ENCODE measurements at places on chromosomes 11 and 22.
A peak's percentile ranks its signal among the peaks of the same experiment; 100 is the strongest.

DNA sequence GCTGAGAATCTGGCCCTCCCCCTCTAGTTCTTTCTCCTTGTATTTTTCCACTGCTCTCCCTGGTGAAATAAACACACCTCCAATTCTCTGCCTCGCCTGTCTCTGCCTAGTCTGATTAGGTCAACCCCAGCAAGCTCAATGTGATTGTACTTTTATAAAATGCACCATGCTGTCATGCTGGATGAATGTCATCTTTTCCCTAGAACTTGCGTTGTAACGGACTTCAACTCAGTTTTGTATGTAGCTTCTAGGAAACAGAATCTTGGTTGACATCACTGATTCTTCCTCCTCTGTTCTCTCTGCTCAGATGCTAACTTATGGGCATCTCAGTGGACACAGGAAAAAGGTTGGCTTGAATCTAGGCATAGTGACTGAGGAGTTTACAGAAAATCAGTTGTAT lies 261.9 kb upstream of the ISX start:
- no peak for DNase-seq

- no peak for DNase-seq
Measured at GRCh38 chr11:12233602-12233925, 123.2 kb downstream of the MICAL2 start.

DNA sequence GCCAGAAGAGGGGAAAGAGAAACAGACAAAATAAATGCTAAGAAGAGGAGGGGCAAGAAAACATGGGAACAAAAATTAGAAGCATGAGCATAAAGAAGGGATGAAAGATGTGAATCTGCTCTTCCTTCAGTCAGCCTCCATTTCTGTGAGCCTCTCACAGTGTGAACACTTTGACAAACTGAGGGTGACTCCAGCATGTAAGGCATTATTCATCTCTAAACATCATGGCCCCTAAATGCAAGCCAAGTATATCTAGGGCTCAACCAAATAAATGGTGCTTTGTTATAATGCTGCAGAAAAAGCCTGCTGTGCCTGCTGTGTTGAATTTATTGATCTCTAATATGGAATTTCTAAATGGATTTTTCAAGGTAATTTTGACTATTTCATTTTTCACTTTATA lies 281.3 kb downstream of the TTC28 start:
- DNase-seq = no peak

GRCh38 chr22:43753688-43754087 lies 58.4 kb downstream of the EFCAB6 start:
- no peak for DNase-seq

- DNase-seq = no peak
Measured at GRCh38 chr22:29765905-29766631, 739 bp downstream of the ZMAT5 start.

DNA sequence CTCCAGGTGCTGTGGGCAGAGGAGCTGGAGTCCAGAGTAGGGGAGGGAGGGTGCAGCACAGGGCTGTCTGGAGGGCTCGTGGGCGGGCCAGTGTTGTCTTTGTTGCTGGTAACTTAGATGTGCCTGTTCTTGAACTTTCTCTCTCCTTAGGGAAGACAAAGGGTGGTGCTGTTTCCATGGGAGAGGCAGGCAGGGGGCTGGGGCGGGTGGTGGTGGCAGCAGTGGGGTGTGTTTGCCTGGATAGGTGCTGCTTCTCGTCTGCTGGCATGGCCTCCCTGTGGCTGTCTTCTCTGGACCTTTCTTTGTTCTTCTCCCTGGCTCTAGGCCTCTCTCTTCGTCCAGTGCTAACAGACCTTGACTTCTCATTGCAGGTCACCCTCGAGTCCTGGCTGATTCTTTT lies 8.5 kb downstream of the SIDT2 start:
- no peak for DNase-seq

DNA sequence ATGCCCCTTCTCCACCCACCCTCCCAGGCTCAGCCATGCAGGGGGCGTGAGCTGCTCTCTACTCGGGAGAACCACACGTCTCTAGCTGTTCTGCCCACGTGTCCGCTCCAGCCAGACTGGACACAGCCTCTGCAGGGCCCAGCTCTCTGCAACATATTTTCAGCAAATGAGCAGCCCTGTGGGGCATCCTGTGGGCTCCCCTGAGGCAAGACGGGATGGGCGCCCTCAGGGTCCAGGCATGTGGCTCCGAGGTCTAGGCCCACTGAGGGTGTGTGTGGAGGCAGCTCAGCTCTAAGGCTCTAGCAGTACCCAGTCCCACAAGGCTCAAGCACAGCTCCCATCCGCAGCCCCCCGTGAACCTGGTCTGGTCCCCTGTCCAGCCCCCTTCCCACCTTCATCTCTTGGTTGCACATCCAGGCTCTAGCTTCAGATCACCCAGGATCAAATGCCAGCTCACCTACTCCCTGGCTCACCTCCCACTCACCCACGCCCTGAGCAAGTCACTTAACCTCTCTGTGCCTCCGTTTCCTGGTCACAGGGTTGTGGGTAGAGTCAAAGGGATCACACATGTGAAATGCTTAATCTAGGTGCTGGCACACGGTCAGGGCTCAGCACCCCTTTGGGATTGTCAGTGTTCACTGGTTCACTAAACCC lies 57.8 kb upstream of the TCF20 start:
- no peak for DNase-seq

DNA sequence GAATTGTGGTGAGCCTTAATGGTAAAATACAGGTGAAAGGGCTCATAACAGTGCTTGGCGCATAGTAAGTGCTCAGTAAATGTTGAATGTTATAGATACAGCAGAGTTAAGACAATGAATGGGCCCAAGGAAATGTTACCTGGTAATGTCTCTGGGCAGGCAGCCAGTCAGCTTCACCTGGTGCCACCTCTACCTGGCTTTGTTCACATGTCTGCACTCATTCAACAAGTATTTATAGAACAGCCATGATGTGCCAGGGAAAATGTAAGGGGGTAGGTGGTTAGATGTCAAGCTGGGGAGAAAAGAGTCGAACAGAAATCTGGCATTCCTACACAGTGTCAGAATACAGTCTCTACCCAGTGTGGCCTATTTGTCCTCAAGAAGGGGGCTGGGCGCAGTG lies 238.8 kb upstream of the SYN3 start:
- DNase-seq = no peak

GRCh38 chr11:125890447-125891100 lies 3.1 kb downstream of the HYLS1 start:
- DNase-seq = no peak

DNA sequence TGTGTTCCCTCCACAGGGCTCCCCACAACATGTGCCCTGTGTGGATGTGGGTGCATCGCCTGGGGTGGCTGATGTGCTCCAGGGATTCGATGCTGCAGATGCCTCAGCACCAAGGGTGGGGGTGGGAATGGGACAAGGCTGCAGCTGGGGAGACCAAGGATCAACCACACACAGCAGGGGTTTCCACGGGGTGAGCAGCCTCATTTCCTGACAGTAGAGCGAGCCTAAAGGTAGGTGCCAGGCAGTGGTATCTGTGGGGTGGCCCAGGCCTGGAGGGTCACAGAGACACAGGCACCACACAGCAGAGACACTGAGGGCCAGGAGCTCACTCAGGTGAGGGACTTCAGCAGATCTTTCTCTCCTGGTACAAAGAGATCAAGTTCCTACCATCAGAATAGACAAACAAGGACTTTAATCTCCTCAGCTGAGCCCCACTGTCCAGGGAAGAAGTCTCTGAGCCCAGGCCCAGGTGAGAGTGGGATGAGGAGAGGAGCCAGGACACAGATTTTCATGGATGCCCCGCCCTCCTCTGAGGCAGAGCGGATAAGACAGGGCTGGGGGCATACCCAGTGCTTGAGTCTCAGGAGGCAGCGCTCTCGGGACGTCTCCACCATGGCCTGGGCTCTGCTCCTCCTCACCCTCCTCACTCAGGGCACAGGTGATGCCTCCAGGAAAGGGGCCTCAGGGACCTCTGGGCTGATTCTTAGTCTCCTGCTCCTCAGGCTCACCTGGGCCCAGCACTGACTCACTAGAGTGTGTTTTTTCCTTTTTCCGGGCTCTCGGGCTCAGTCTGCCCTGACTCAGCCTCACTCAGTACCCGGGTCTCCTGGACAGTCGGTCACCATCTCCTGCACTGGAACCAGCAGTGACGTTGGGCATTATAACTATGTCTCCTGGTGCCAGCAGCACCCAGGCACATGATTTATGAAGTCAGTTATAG lies 19.7 kb downstream of the GGTLC2 start:
- DNase-seq = no peak

GRCh38 chr11:47565340-47566148 lies at the start of gene PTPMT1:
PTPMT1 (plus strand) TSS chr11:47565599; CDS start chr11:47565623, 24 bp downstream.
- peak; percentile 87 for DNase-seq

- DNase-seq = no peak
Measured at GRCh38 chr11:462107-462890, 12.2 kb downstream of the PTDSS2 start.

- no peak for DNase-seq
Measured at GRCh38 chr11:132866783-132867545, 665.3 kb downstream of the OPCML start.

GRCh38 chr11:123546515-123546914 lies 107.9 kb downstream of the SCN3B start:
- DNase-seq = no peak

DNA sequence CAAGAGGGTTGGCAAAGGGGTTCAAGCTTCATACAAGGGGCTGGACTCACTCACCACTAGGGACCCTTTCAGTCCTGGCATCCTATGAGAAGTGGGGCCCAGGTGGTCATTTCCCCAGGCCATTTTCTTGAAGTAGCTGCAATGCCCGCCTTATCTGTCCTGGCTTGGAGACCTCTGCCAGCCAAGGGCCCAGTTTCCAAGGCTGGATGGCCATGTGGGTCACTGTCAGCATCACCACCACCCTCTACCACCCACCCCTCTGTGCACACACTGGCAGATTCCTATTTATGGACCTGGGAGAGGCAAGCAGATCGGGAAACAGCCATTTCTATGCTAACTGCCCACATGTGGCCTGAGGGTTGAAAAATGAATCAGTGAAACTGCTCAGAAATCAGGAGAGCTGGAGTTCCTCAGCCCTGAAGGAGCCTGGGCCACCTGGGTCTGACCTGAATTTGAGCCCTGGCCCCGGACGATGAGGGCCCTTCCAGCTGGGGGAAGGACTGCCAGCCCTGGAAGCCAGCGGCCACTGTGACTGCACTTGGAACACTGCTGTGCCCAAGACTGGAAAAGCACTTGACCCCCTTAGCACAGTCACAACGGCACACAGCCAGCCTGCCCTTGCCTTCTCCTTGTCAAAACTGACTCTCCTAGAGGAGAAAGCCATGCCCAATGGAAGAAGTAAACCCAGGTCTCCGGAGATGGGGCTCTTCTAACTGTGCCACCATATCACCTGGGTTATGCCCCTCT lies 442.2 kb downstream of the BUD13 start:
- no peak for DNase-seq

All from GM23338 (cell line).